Esophagus muscularis mucosa (tissue), 4 donors: ENCODE measurements at places on chromosomes 16 and 17. TPM values are rescaled to one million over a fixed set of nuclear protein-coding genes. Genes with fewer than 3 reads are reported as not detected.

GRCh38 chr17:39866013-39866730, 1.8 kb upstream of the ZPBP2 start:
- no peak overlapping the region for H3K4me3 ChIP-seq
- no peaks in the 10 kb centered on the region for H3K36me3 ChIP-seq
- H3K27me3 ChIP-seq: no peaks in the 10 kb centered on the region
- H3K27ac ChIP-seq: no peak overlapping the region
- peaks cover 14% of the 10 kb centered on the region for H3K4me1 ChIP-seq

DNA sequence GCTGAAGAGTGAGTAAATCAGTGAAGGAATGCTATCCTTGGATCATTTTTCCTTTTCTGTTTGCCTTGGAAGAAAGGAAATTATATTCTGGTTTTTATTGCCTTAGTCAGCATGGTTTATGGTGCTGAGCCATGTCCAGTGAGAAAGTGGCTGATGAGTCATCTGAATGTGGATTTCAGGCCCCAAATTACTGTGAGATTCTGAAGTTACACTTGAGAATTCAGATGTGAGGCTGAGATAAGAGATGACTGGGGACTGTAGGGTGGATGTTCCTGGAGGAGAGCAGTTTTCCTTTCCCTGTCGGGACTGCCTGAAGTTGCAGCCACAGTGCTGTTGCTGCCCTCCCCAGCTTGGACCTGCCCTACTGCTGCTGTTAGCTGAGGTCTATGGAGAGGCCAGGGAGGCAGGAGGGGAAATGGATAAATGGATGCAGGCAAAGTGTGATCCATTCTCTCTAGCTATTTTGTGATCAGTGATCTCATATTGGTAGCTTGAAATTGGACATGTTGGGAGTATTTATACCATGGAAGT, 4.2 kb upstream of the MAP3K14 start:
- no peak overlapping the region for H3K4me3 ChIP-seq
- H3K4me1 ChIP-seq: peaks cover 26% of the 10 kb centered on the region
- peak overlapping the region; percentile 49 for H3K27ac ChIP-seq
- DNase-seq: no peak

DNA sequence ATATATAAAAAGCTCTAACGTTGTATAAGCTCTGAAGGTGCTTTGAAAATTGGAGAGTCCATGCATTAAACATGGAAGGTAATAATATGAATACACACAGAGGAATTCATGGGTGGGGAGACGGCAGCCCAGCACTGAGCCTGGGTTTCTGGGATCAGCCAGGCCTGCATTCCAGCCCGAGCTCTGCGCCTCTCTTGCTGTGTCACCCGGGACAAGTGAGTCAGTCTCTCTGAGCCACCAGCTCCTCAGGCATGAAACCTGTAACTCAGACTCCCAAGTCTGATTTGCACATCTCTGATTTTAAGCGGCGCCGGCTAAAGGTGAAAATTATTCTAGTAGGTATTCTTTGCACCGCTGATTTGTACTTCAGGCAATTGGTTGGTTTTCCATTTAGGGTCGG, 238.8 kb downstream of the MRTFB start:
- peaks cover 85% of the 10 kb centered on the region for H3K4me1 ChIP-seq
- H3K27ac ChIP-seq: peak overlapping the region; percentile 93
- H3K27me3 ChIP-seq: no peaks in the 10 kb centered on the region
- H3K4me3 ChIP-seq: peak overlapping the region; percentile 13

- no peak overlapping the region for H3K4me3 ChIP-seq
- H3K4me1 ChIP-seq: peaks cover 68% of the 10 kb centered on the region
- no peaks in the 10 kb centered on the region for H3K27me3 ChIP-seq
- H3K27ac ChIP-seq: peak overlapping the region; percentile 91
- peaks cover 19% of the 10 kb centered on the region for H3K36me3 ChIP-seq
These were observed 4.3 kb downstream of the CAMKK1 start for GRCh38 chr17:3888343-3889171.

DNA sequence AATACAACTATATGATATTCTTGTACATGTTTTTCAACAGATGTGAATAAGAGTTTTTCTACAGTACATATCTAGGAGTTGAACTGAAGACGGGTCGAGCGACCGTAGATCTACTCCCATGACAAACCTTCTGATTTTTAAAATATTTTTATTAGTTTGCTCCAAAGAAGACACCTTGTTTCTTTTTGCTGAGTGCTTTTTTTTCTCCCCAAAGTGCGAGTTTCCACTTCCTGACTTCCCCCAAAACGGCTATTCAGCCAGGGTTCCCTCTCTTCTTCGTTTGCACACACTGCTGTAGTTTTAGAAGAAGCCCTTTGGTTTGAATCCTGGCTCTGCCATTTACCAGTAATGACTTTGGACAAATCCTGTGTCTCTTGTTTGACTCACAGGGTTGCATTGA, 241.7 kb upstream of the MAF start:
- no peak overlapping the region for H3K27ac ChIP-seq
- no peak for DNase-seq
- H3K4me3 ChIP-seq: no peak overlapping the region
- H3K27me3 ChIP-seq: no peaks in the 10 kb centered on the region
- H3K4me1 ChIP-seq: peaks cover 19% of the 10 kb centered on the region

- H3K4me3 ChIP-seq: no peak overlapping the region
- no peak overlapping the region for H3K27ac ChIP-seq
- no peaks in the 10 kb centered on the region for H3K4me1 ChIP-seq
These were observed 56.6 kb downstream of the PIPOX start for GRCh38 chr17:29099527-29099926.

- peaks cover under 1% of the 10 kb centered on the region for H3K36me3 ChIP-seq
- H3K4me3 ChIP-seq: no peak overlapping the region
- H3K27ac ChIP-seq: no peak overlapping the region
These were observed 11.6 kb downstream of the IL34 start for GRCh38 chr16:70657956-70658355.

GRCh38 chr17:44241106-44241624, 21.7 kb upstream of the UBTF start:
- peaks cover 4% of the 10 kb centered on the region for H3K4me1 ChIP-seq
- no peak overlapping the region for H3K4me3 ChIP-seq
- no peak for DNase-seq
- H3K27ac ChIP-seq: no peak overlapping the region

GRCh38 chr16:66541388-66542355, 8.2 kb downstream of the TK2 start:
- no peak overlapping the region for H3K4me3 ChIP-seq
- no peak overlapping the region for H3K27ac ChIP-seq
- no peak for DNase-seq
- peaks cover 66% of the 10 kb centered on the region for H3K36me3 ChIP-seq
- H3K27me3 ChIP-seq: no peaks in the 10 kb centered on the region

DNA sequence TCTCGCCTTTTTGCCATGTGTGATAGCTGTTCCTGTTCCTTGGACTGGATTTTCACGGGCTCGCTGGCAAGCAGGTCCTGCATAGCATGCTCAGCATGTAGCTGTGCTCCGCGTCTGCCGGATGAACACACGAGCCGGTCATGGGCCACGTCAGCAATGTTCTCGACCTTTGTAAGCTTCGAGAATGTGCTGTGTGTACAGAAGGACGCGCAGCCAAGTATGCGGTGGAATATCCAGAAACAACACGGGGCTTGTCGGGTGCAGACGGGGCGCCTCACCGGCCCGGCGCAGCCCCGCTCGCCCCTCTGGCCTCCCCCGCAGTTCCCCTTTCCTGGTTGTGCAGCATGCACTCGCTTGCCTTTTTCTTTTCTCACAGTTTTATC, 42.2 kb downstream of the RPTOR start:
- H3K36me3 ChIP-seq: peaks cover 5% of the 10 kb centered on the region
- DNase-seq: no peak
- no peak overlapping the region for H3K4me3 ChIP-seq
- no peaks in the 10 kb centered on the region for H3K27me3 ChIP-seq

DNA sequence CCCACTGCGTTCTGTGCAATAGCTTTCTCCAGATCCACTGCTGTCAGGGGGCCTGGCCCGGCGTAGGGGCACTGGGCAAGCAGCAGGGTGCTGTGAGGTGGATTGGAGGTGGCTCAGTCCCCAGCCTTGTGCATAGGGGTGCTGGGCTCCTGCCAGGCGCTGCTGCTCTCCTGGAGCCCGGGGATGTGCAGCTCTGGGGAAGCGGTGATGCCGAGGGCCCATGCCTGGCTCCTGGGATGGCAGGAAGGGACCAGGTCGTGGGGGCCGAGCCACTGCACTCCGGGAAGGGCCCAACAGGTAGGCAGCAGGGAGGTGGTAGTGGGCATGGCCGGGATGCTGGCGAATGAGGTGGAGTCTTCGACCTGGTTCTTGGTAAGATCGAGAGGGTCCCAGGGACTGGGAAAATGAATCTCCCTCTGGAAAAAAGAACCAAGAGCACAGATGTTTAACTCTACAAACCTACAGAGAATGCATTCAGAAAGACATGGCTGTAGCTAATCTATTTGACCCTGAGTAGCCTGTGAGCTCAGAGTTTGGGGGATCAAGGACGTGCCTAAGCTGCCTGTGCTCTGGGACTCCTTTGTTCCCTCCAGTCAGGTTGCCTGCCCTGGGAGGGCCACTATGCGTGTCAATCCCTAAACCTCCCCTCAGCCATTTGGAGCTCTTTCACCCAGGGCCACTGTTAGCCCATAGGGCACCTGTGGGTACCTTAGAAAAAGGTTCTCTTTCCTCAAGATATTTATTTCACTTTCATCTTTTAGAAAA, 6.6 kb upstream of the SUPT4H1 start:
- H3K27me3 ChIP-seq: no peaks in the 10 kb centered on the region
- H3K4me3 ChIP-seq: no peak overlapping the region
- H3K4me1 ChIP-seq: no peaks in the 10 kb centered on the region
- no peak overlapping the region for H3K27ac ChIP-seq
- no peaks in the 10 kb centered on the region for H3K36me3 ChIP-seq
- DNase-seq: no peak

GRCh38 chr16:30354423-30355143, 525 bp downstream of the CD2BP2 start:
- peaks cover 75% of the 10 kb centered on the region for H3K36me3 ChIP-seq
- no peak for DNase-seq
- H3K27me3 ChIP-seq: no peaks in the 10 kb centered on the region
- H3K27ac ChIP-seq: peak overlapping the region; percentile 93

DNA sequence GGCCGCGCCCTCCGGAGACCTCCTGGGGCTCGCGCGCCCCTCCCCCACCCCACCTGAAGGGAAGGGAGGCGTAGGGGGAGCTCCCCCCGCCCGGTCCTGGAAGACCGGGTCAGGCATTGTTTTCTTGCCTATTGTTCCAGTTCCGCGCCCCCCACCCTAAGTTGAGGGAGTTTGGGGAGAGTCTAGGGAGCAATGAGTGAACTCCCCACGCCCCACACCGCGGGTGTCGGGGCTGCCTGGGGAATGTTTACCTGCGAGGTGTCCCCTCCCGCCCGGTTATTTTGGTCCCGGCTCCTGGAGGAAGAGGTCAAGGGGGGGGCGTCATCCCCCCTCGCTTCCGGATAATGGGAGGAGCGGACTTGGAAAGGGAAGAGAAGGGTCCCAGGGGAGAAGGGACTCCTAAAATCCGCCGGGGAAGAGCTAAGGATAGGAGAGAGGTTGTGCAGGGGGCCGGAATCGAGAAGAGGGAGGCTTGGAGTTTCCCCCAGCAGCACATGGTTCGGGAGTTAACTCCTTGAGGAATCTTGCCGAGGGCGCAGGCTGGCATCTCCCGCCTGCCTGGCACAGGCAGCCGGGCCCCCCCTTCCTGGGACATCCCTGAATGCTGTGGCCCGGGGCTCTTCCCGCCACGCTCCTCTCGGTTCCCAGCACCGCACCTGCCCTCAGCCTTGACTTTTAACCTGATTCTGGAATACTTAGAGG, 881 bp downstream of the MLLT6 start:
- no peak for DNase-seq
- peaks cover 49% of the 10 kb centered on the region for H3K4me1 ChIP-seq
- peak overlapping the region; percentile 67 for H3K4me3 ChIP-seq
- H3K36me3 ChIP-seq: peaks cover 35% of the 10 kb centered on the region
- peak overlapping the region; percentile 98 for H3K27ac ChIP-seq
- no peaks in the 10 kb centered on the region for H3K27me3 ChIP-seq

- peak overlapping the region; percentile 76 for H3K27ac ChIP-seq
- no peak overlapping the region for H3K4me3 ChIP-seq
- peaks cover 53% of the 10 kb centered on the region for H3K4me1 ChIP-seq
- no peaks in the 10 kb centered on the region for H3K36me3 ChIP-seq
- H3K27me3 ChIP-seq: no peaks in the 10 kb centered on the region
These were observed 27.9 kb downstream of the IGFBP4 start for GRCh38 chr17:40470932-40471828.

- no peak overlapping the region for H3K4me3 ChIP-seq
- H3K27ac ChIP-seq: no peak overlapping the region
- peaks cover 88% of the 10 kb centered on the region for H3K36me3 ChIP-seq
These were observed 23.4 kb downstream of the MAPK8IP3 start for GRCh38 chr16:1729445-1729844.

DNA sequence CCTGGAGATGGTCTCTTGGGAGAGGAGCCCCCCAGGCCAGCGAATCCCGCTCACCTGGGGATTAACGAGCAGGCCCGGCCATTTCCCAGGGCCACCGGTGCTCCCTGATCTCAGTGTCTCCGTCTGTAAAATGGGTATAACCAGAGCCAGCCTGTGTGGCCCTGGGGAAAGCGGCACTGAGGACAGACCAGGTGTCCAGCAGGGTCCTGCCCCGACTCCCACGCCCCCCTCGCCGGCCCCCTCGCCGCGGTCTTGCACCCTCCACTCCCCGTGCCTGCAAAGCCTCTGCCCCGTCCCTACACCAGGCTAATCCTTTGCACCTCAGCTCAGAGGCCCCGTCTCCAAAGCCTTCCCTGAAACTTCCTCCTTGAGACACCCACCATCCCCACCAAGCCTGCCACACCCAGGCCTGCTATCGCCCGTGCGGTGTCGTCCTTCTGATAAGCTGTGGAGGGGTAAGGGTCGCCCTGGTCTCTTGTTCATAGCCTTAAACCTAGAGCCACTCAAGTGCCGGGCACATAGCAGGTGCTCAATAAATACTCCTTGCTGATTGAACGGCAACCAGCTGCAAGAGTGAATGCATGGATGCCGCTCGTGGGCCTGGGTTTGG, 259.1 kb downstream of the C16orf95 start:
- H3K4me1 ChIP-seq: no peaks in the 10 kb centered on the region
- H3K36me3 ChIP-seq: no peaks in the 10 kb centered on the region
- H3K4me3 ChIP-seq: no peak overlapping the region
- H3K27ac ChIP-seq: no peak overlapping the region

GRCh38 chr17:28862561-28862960, 7.7 kb downstream of the ERAL1 start:
- H3K4me3 ChIP-seq: no peak overlapping the region
- peaks cover 20% of the 10 kb centered on the region for H3K36me3 ChIP-seq
- no peak for DNase-seq
- no peak overlapping the region for H3K27ac ChIP-seq
- H3K27me3 ChIP-seq: no peaks in the 10 kb centered on the region

- peaks cover 22% of the 10 kb centered on the region for H3K4me1 ChIP-seq
- H3K27me3 ChIP-seq: no peaks in the 10 kb centered on the region
- no peak for DNase-seq
- H3K4me3 ChIP-seq: no peak overlapping the region
- no peaks in the 10 kb centered on the region for H3K36me3 ChIP-seq
- no peak overlapping the region for H3K27ac ChIP-seq
These were observed 13.9 kb downstream of the MYL4 start for GRCh38 chr17:47223007-47223406.

- peaks cover 58% of the 10 kb centered on the region for H3K4me1 ChIP-seq
- no peak overlapping the region for H3K4me3 ChIP-seq
- no peaks in the 10 kb centered on the region for H3K27me3 ChIP-seq
- peak overlapping the region; percentile 78 for H3K27ac ChIP-seq
These were observed 30.0 kb downstream of the NSMCE1 start for GRCh38 chr16:27238591-27238990.

Gene ZNF469
- 1.4 TPM for total RNA-seq

Gene WIPF2
- 9.6 TPM for total RNA-seq

Gene LDAF1
- 146 TPM for total RNA-seq

Gene ITGAX
- 1.4 TPM for total RNA-seq

Gene UNC13D
- total RNA-seq: 8.3 TPM

Gene GFAP
- total RNA-seq: not detected

Gene RPL23
- 1,573 TPM for total RNA-seq

Gene ELMO3
- 0.83 TPM for total RNA-seq

Gene OTOP2
- total RNA-seq: not detected

Gene CMTM1
- 1.4 TPM for total RNA-seq

Gene KRTAP4-6
- not detected for total RNA-seq

Gene ATAD5
- 0.33 TPM for total RNA-seq

Gene CLDN7
- 3.4 TPM for total RNA-seq

Gene FA2H
- total RNA-seq: 0.92 TPM
